Anterior cingulate cortex (tissue), 58 donors: ENCODE measurements at places on chromosomes 1 and 21.

DNA sequence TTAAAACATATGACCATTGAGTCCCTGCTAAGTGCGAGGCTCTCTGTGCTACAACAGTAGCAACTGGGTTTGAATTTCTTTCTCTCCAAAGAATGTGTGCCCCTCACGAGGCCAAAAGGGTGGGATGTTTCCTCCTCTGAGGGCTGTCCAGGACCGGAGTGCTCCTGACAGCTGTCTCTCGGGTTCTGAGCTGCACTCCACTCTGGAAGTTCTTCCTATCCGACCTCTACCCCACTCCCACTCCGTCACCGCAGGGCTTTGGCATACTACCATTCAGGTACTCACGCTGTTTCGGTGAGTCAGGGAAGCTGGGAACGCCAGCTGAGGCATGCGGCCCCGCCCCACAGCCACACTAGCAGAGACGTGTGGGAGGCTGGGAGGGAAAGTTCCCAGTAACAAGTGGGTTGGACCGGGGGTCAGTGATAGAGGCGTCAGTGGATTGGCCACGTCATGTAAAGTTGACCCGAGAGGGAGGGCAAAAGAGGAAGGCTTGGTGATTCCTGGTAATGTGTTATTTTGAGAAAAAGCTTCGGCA, 705 bp upstream of the SLC50A1 start:
- DNase-seq, result no peak

GRCh38 chr1:154181944-154182343, 10.0 kb downstream of the TPM3 start:
- DNase-seq, result no peak

- DNase-seq, result no peak
Measured at GRCh38 chr1:71919811-71920509, 362.4 kb downstream of the NEGR1 start.

GRCh38 chr1:18109058-18109755, 1.6 kb downstream of the IGSF21 start:
- peak; percentile 32 for DNase-seq

- DNase-seq, result no peak
Measured at GRCh38 chr1:247357781-247358211, 26.1 kb upstream of the ZNF496 start.

GRCh38 chr1:224170748-224171478, 12.1 kb upstream of the DEGS1 start:
- no peak for DNase-seq

DNA sequence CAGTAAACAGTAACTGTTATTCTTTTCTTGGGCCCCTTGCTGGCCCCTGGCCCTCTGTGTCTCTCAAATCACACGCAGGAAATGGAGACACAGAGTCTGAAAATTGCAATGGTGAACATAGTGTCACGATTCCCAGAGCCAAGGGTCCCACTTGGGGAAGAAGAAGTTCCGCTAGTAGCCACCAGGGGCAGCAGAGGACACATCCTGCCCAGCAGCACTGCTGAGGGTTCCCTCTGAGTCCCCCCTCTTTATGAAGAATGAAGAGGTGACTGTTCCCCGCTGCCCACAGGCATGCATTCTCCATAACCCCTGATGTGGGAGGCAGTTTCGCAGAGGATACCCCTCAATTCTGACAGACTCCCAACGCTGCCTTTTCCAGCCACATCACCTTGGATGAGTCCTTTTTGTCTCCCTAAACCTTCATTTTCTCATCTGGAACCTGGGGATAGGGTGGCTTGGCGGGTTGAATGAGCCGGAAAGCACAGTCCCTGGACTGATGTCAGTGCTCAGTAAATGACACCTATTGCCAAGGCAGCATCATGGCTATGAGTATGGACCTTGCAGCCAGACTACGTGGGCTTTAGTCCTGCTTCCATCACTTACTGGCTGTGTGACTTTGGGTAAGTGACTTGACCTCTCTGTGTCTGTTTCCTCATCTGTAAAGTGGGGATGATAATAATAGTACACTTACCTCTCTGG, 238.0 kb upstream of the TMEM51 start:
- DNase-seq, result no peak

GRCh38 chr1:244196571-244197285, 145.6 kb downstream of the ZBTB18 start:
- no peak for DNase-seq
